ENCODE measurements at places on chromosomes 12 and 14. TPM values are rescaled to one million over a fixed set of nuclear protein-coding genes. Genes with fewer than 3 reads are reported as not detected.

The LRP6 gene
- 11.7 TPM for total RNA-seq

The PPP1R36 gene
- 9.5 TPM for total RNA-seq

The MGP gene
- total RNA-seq = 90.5 TPM

The ESPL1 gene
- total RNA-seq = 12.3 TPM

The ACOT6 gene
- total RNA-seq = not detected

The HPD gene
- total RNA-seq = not detected

The TDRD9 gene
- total RNA-seq = 0.55 TPM

The CD69 gene
- not detected for total RNA-seq

The PPP1R3E gene
- 10.5 TPM for total RNA-seq

The POLE2 gene
- not detected for total RNA-seq

The INHBE gene
- not detected for total RNA-seq

The E2F7 gene
- total RNA-seq = not detected

DNA sequence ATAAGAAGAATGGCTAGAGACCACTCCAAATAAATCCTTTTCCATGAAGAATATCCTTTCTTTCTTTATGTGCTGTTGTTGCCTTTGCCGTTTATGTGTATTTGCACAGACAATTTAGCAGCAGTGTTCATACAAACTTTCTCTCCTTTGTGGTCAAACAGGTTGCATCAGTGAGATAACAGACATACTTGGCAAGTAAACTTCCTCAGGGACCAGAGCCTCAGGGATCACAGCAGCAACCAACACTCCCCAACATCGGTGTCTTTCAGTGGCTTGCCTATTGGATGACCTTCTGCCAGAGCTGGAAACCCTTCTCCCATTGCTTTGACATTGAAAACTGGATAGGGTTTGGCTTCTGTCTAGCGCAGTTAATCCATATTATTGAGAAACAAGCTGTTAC, 252.2 kb downstream of the BTG1 start:
- DNase-seq = no peak

DNA sequence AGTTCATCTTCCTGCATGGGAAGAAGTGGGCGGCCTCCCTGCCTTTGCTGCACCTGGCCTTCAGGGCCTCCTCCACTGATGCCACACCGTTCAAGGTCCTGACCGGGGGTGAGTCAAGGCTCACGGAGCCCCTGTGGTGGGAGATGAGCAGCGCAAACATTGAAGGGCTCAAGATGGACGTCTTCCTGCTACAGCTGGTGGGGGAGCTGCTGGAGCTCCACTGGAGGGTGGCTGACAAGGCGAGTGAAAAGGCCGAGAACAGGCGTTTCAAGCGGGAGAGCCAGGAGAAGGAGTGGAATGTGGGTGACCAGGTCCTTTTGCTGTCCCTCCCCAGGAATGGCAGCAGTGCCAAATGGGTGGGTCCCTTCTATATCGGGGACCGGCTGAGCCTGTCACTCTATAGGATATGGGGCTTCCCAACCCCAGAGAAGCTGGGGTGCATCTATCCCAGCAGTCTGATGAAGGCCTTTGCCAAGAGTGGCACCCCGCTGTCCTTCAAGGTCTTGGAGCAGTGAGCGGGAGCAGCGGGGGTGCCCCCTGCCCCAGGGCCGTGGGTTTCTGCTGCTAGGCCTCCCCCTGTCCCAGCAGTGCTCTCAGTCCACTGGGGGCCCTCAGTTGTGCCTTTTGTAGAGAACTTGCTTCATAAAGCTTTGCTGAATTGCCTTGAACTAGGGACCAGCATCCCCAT, 12.4 kb downstream of the CBLN3 start:
- no peak for DNase-seq

DNA sequence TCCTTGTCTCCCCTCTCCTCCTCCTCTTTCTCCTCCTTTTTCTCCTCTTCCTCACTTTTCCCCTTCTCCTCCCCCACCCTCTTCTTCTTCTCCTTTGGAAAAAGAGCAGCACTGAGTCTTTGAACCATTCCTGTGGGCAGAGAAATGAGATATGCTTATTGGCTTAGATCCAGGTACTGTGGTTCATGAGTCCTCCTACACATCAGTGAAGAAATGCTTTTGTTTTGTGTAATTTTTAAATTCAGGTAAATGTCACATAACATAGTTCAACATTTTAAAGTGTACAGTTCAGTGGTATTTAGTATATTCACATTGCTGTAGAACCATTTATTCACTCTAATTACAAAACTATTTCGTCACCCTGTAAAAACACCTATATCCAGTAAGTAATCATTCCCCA, 402.1 kb downstream of the AACS start:
- DNase-seq = no peak

GRCh38 chr14:105647784-105648608, 121.6 kb downstream of the TMEM121 start:
- no peak for DNase-seq

GRCh38 chr12:113850309-113851056, 115.6 kb downstream of the RBM19 start:
- DNase-seq = peak; percentile 18

- DNase-seq = no peak
These were observed 50.1 kb downstream of the OVCH1 start for GRCh38 chr12:29447285-29447975.

- DNase-seq = no peak
These were observed 159.3 kb downstream of the SLC2A13 start for GRCh38 chr12:39946361-39947280.

DNA sequence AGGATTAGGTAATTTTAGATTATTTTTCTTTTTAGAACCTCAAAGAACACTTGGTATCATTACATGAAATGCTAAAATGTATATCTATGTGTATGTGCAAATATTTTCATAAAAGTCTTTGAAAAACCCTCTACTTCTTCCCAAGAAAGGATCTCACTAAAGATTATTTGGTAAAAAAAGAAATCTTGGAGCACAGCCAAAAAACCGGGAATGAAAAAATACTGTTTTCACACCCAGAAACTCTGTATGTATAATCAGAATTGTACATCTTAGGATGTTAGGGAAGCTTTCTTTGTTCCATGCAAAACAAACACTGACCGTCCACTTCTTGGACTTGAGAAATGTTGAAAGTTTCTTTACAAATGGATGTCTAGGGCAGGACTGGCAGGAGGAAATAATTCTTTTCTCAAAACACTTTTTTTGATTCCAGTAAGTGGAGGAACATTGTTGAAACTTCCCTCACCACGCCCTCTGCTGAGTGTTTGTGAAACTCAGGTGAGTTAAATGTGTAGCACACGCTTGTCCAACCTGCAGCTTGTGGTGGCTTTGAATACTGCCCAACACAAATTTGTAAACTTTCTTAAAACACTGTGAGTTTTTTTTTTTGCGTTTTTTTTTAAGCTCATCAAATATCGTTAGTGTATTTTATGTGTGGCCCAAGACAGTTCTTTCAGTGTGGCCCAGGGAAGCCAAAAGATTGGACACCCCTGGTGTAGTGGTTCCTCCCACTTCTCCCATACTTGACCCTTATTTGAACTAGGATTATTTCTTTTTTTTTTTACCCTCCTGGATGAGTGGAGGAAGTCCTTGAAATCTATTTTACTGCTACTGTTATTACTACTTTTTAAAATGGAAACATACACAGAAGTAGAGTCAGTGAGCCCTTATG, 26.6 kb downstream of the FBXO34 start:
- peak; percentile 76 for DNase-seq

DNA sequence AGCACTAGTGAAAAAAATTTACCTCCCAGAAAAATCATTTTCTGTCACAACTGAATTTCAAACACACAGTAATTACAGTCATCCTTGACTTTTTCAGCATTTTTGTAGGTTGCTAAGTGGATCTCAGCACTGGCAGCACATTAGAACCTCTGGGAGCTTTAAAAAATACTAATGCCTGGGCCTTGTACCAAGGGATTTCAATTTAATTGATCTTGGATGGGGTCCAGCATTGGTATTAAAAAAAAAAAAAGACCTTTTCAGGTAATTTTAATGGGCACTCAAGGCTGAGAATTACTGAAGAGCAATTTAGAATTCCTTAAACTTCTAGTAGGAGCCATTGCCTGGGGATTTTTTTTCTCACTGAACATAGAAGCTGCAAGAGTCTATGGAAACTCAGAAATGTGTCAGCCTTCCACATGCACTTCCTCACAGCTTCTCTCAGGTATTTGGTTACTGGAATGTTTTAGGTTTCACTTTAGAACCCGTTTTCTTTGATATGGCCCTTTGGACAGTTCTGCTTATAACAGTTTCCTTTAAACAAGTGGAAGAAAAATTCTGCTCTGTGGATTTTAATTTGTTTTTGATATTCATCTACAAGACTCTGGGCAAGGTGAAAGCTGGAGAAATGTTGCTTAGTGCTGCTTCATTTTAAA, 88.5 kb upstream of the DACT1 start:
- no peak for DNase-seq

- DNase-seq = no peak
These were observed 231.0 kb upstream of the HMGA2 start for GRCh38 chr12:65593239-65593701.

- no peak for DNase-seq
These were observed 637 bp upstream of the FOXG1 start for GRCh38 chr14:28765831-28766468.

- no peak for DNase-seq
These were observed 70.9 kb downstream of the MON2 start for GRCh38 chr12:62537551-62537950.

DNA sequence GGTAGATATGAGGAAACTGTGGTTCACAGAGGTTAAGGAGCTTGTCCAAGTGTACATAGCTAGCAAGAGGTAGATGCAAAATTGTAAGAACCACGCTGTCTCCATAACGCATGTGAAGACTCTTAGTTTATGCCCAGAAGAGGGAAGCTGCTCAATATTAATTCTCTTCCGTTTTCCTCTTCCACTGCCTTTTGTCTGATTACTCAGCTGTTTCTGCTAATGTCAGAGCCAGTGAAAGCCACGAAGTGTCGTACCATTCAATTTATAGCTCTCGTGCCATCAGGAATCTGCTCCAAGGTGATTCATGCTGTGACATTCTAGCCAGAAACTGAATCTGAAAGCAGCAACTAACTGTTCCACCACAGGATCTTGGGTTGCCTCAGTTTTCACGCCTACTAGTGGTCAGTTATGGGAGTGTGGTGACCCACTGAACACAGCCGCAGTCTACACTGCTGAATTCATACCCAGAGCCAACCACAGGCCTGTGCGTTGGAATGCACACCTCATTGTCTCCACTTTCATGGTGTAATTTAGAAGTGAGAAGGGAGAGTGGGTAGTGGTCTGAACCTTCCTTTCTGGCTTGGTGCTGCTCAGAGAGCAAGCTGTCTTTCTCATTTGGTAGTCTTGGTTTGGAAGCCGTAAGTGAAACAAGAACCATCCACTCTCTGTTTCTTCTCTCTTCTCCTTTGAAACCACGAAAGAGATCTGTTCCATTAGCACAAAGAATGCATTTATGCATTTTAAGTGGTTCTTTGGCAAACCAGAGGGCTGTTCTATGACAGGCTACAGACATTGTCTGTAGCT, 74.2 kb upstream of the NAP1L1 start:
- peak; percentile 49 for DNase-seq

GRCh38 chr14:70094106-70094505, 94.6 kb downstream of the SLC8A3 start:
- no peak for DNase-seq

DNA sequence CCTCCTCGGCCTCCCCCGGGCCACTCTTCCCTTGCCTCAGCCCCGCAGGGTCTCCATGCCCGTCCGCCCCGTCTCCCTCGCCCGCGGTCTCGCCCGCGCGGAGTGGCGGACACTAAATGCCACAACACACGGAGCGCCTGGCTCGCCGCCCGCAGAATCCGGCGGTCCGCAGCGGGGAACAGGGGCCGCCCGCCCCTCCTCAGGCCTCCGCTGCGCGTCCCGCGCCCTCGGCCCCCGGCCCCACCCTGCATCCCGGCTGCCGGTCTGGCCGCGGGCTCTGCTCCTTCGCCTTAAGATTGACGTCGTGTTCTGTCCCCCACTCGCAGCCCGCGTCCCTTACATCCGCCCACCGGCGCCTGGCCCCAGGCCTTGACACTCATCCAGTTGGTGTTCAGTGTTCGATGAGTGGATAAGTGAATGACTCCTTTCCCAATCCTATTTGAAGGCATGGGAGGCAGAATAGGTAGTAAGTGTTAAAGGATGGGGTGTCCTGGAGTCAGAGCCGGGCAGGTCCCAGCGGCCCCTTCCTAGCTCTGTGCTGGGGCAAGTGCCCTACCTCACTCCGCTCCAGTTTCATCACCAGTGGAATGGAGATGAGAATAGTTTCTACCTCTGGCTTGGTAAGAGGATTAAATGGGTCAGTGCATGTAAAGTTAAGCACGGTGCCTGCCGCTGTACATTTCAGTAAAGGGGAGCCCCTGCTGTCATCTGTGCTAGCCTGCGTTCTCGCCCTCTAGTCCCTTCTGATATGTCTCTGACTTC, 622 bp downstream of the TECPR2 start:
- DNase-seq = peak; percentile 40

GRCh38 chr12:119949145-119949544, 39.9 kb upstream of the BICDL1 start:
- DNase-seq = no peak

DNA sequence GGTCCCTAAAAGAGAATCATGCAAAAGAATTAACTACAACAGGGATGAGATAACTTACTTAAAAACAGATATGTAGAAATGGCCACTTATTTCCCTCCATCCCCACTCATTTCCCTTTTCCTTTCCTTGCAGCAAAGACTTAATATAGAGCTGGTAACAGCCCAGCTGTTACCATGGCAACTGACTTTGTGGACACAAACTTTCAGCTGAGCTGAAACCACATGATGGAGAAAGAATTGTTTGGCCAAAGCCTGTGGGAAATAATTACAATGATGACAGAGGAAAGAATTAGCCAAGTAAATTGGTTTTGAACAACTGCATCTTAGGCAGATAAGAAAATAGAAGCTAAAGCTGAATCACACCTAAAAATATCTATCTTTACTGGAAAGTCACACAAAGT, 364.9 kb downstream of the GALC start:
- DNase-seq = no peak

Data from transverse colon (tissue), 4 donors.